GM12878 (cell line): ENCODE measurements at places on chromosomes 16 and 17. TPM values are rescaled to one million over a fixed set of nuclear protein-coding genes. Genes with fewer than 3 reads are reported as not detected.

GRCh38 chr16:68040506-68041288, 17.6 kb downstream of the DUS2 start:
- peak; percentile 47 for DNase-seq

- DNase-seq = no peak
Measured at GRCh38 chr16:21990381-21990944, 10.5 kb downstream of the PDZD9 start.

- DNase-seq = no peak
Measured at GRCh38 chr16:49516382-49517036, 142.9 kb downstream of the C16orf78 start.

- DNase-seq = no peak
Measured at GRCh38 chr16:60371591-60371990, 1637.5 kb upstream of the GOT2 start.

DNA sequence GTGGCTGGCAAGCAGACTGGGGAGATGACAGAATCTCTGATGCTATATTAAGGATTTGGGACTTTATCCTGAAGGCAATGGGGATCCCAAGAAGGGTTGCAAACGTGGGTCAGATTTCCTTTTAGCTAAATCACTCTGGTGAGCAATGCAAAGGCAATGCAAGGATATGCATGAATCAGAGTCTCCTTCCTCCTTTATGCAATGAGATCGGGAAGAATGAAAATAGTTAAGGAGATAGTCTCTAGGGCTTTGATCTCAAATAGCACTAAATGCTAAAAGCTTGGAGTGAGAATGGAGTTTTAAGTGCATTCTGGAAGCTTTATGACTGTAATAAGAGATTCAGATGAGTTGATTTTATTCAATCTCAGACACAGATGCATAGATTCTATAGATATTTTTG, 27.2 kb upstream of the SHISA9 start:
- no peak for DNase-seq

The SOST gene
- total RNA-seq = not detected in 2 replicates

The ALOX15 gene
- 0.31 and 0.51 TPM in 2 replicates for total RNA-seq

The CIITA gene
- 84.6 and 95.8 TPM in 2 replicates for total RNA-seq

The SNX20 gene
- total RNA-seq = 21.4 and 24.1 TPM in 2 replicates
